ENCODE measurements at places on chromosomes 5 and 9.

DNA sequence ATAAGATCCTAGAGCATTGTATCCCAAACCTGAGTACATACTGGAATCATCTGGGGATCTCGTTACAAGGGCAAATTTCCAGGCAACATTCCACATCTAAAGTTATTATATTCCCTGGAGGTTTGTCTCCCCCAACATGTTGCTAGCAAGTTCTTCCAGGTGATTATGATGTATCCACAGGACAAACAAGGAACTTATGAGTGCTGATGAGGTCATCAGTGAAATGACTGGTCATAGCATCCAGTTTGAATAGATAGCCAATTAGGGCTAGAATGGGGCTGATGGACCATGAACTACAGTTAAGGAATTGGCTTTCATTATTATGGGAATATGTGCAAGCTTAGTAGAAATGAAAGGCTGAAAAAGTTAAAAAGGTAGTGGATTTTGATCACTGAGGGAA is 115.2 kb downstream of the CWC27 start:
- no peak for DNase-seq

DNA sequence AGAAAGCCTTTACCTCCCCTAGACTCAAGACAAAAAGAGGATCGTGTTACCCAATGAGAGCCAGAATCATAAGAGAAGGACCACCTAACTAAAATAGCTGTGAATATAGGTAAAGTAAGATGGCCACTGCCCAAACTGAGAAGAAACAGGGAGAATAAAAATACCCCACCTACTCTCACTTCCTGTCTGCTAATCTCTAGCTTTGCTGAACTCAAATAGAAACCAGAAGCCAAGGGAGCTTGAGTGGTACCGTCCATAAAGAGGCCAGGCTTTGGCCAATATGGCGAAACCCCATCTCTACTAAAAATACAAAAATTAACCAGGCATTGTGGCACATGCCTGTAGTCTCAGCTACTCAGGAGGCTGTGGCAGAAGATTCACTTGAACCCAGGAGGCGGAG is 123.0 kb upstream of the FST start:
- no peak for DNase-seq

GRCh38 chr9:109797006-109797405 is 17.0 kb downstream of the PALM2AKAP2 start:
- DNase-seq: no peak

GRCh38 chr5:45696206-45696836 is at the start of gene HCN1:
Gene HCN1, minus strand, starts transcription at chr5:45696380.
- DNase-seq: no peak

GRCh38 chr9:18459962-18460584 is 13.9 kb upstream of the ADAMTSL1 start:
- no peak for DNase-seq

DNA sequence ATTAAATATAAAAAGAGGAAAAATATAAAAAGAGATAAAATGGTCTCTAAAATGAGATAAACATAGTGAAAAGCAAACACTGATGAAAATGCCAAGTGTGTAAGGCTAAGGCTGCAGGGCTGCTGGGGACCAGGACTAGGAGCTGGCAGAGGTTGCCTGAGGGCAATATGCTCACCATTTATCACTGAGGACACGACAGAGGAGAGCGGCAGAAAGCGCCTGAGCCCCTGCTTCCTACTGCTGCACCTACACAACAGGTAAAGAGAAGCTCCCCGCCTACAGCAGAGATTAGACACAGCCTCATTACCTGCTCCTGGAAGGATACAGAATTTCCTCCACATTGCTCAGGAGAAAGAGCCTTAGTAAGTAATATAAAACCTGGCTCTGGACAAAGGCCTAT is 70.7 kb upstream of the PPP1R2B start:
- no peak for DNase-seq

DNA sequence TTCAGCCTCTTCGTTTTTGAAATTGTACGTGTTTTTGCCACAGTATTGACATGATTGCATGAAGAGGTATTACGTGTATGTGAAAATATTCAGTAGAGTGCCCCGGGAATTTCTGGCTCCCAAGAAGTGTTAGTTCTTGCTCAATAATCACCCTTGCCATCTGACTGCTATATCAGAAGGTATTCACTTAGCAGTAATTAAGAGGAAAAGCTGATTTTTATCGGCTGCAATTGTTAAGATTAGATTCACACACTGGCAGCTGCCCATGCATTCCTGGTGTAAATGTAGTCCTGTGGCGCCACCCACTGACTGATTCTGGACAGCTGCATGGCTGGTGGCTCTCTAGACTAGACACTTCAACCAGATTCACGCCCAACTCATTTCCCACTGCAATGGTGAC is 440.1 kb upstream of the ADAMTS16 start:
- peak; percentile 80 for DNase-seq

GRCh38 chr9:8489835-8490234 is 690.3 kb upstream of the DMAC1 start:
- no peak for DNase-seq

- no peak for DNase-seq
These were observed 661.8 kb downstream of the SEMA5A start for GRCh38 chr5:8884029-8884428.

DNA sequence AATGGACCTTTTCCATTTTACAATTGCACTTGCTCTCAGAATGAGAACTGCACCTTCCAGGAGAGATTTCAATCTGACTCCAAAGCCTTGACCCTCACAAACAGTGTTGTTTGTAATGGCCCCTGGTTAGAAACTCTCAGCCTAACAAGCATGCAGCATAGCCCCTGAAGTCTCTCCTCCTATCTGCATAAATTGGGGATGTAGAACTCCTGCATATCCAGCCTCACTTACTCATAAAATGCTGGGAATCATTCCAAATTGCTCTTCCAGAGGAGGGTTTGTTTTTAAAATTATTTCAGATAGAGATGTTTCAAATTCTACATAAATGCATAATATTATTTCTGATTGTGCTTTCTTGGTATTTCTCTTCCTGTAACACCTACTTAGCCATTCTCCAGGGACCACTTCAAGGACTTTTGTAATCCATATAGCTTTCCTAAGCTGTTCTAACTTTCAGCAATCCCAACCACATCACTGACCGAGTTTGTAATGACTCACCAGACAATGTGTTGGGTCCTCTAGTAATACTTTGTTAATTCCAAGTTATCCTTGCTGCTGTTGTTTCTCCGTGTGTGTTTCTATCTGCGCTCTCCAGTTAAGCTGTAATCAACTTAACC is 143.8 kb upstream of the CCDC152 start:
- DNase-seq: no peak

DNA sequence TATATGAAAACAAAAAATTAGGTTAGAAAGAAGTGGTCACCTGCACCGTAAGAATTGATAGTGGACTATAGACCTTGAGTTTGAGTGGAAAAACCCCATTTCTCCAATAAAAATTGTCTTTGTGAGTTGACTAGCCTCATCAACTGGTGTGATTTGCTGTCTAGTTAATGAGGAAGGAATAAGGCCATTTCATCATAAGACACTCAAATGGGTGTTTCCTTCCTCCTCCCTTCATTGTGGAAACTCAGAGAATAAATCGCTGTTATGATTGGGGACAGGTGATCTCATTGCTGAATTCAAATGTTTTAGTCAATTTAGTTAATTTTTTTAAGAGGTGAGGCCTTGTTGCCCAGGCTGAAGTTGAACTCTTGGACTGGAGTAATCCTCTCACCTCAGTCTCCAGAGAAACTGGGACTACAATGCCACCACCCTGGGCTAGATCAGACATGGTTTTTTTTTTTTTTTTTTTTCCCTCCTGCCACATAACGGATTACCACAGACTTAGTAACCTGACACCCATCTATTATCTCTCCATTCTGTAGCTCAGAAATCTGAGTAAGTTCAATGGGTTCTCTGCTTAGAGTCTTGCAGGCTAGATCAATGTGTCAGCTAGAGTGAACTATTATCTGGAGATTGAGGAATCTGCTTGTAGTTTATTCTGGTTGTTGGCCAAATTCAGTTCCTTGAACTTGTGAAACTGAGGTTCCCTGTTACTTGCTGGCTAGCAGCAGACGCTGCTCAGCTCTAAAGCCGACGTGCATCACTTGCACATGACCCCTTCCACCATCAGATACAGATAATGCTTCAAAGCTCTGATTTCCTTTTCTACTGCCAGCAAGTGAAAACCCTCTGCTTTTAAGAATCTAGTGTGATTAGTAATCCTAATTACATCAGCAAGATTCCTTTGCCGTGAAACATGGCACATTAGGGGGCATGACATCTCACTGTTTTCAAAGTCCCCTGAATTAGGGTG is 663.8 kb upstream of the CDH9 start:
- DNase-seq: no peak

DNA sequence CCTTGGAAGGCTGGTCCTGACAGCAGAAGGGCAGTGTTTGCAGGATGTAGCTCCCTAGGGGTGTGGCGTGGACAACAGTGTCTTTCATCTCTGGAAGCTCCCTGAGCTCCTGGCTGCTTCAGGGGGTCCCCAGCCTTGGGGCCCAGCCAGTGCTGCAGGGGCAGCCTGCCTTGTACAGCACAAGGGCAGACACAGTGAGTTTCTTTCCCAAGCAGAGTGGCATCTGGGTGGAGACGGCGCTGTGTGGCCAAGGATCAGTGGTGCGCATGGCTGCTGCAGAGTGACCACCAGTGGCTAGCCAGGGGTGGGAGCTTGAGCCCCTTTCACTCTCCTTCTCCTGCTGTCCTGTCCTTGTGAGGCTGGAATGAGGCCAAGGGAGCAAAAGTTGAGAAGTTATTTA is 7.6 kb upstream of the IRX4 start:
- DNase-seq: no peak

DNA sequence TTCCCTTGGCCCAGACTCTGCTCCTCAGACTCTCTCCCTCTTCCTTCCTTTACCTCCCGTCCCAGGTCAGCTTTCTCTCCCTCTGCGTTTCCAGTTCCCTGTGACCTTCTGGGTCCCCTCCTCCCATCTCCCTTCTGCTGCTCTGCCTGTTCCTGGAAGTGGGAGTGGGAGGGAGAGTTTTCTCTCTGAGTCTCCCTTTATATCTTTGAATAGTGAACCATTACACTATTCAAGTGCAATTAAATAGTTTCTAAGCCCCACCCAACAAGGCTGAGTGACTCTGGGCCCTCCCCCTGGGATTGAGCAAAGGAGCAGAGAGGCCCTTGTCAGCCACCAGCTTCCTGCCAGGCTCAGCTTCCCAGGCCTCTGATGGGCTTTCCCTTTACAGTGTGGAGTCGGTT is 34.8 kb downstream of the THBS4 start:
- DNase-seq: no peak

DNA sequence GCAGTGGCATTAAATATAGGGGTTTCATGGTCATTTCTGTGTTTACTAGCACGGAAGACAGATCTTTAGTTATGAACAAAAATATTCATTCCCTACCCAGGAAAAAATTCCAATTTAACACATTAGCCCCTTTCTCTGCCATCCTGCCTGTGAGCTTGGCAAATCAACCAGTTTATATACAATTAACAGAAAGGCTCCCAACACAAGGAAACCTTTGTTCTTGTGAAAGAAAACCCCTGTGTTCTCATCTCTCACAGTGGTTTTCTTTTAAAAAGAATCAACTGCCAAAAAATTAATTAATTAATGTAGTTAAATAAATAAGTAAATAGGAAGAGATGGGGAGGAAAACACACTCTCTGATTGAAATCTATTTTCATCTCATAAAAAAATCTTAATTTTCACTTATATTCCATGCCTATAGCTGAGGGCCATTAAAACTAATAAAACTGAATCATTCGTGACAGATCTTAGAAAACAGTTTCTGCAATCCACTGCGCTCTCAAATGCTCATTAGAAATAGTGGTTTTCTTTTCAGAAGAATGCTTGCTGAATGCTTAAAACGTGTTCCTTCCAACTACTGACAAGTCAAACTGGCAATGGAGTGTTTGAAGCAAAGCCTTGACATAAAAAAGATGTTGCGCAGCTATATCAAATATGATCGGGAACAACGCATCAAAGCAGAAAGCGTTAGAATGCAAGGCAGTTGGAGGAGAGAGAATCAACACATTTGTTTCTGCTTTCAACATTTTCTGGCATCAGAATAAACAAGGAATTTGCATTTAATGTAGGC is 387.7 kb downstream of the TLR4 start:
- no peak for DNase-seq

- no peak for DNase-seq
These were observed 67.5 kb downstream of the PRRT1B start for GRCh38 chr9:131612851-131613250.

DNA sequence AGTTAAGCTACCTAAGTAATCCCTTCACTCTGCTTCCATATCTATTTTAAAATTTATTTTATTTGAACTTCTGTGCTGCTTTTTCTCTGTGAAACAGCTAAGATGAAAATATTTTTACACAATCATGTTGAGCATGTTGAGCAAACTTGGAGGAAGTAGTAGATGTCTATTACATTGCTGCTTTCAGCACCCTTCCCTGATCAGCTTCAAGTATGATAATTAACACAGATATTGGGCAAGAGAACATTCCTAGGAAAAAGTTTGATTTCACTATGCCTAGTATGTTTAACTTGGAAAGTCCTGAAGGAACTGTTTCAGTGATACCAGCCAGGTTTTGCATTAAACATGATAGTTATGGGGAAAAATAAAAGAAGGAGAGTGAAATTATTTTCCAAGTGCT is 283.6 kb downstream of the ELAVL2 start:
- DNase-seq: no peak

DNA sequence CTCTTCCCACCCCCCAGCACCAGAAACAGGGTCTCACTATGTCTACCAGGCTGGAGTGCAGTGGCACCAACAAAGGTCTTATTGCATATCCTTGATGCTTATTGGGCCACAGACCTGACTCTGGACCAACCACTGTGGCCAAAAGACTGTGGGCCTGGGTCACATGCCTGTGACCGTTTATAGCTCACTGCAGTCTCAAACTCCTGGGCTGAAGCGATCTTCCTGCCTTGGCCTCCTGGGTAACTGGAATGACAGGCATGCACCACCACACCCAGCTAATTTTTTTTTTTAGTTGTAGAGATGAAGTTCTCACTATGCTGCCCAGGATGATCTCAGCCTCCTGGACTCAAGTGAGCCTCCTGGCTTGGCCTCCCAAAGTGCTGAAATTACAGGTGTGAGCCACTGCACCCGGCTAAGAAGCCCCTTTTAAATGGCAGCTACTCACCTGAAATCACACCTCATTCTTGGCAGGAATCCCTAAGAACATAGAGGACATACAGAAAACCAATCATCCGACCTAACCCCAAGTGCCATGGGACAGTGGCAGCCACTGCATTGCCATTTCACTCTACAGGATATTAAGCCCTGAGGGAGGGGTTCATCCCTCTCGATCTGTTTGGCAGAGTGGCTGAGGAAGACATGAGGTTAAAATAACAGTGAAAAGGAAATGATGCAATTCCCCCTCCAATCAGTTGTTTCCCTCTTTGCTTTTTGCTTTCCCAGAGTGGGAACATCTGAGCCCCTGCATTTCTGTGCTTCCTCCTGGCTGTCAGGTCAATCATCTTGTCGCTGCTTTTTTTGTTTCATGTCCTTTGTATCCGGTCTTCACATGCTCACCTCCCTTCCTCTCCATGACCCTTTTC is 74.6 kb downstream of the LRRC70 start:
- DNase-seq: no peak

DNA sequence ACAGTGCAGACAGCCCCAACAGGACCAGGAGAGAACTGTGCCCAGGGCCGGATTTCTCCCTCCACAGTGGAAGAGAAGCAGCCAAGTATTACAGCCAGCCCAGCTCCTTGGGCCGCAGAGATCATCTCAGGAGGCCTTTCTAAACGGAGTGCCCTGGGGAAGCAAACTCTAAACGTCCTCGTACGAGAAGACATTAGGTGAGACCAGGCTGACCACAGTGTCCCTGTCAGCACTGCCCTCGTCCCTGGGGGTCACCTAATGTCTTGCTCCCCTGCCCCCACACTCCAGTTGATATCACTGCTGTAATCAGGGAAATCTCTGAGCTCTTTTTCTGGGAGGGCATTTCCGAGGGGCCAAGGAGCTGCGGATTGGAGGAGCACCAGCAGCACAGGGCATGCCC is 6.5 kb downstream of the QRFP start:
- DNase-seq: no peak

Measured in NCI-H187 (cell line).